IMR-90 (cell line): ENCODE measurements at places on chromosomes 5 and 9. TPM values are rescaled to one million over a fixed set of nuclear protein-coding genes. Genes with fewer than 3 reads are reported as not detected.

The TRIM14 gene
- 3.0 and 3.1 TPM in 2 replicates for total RNA-seq

The INSL4 gene
- not detected in 2 replicates for total RNA-seq

The WDR38 gene
- not detected in 2 replicates for total RNA-seq

The HAVCR1 gene
- not detected in 2 replicates for total RNA-seq

The CXCL14 gene
- total RNA-seq, result under 0.01 TPM in 1 of 2 replicates, not detected in the other

The IL9 gene
- not detected in 2 replicates for total RNA-seq

The MYOZ3 gene
- total RNA-seq, result under 0.01 TPM in 2 replicates

The ANXA1 gene
- 583 and 637 TPM in 2 replicates for total RNA-seq

The HAVCR2 gene
- under 0.01 TPM in 2 replicates for total RNA-seq

The GFM2 gene
- 45.7 and 61.4 TPM in 2 replicates for total RNA-seq

The TMEM203 gene
- 18.8 and 20.8 TPM in 2 replicates for total RNA-seq

The SLC34A3 gene
- total RNA-seq, result not detected in 2 replicates

The AQP3 gene
- total RNA-seq, result 3.3 and 3.8 TPM in 2 replicates

DNA sequence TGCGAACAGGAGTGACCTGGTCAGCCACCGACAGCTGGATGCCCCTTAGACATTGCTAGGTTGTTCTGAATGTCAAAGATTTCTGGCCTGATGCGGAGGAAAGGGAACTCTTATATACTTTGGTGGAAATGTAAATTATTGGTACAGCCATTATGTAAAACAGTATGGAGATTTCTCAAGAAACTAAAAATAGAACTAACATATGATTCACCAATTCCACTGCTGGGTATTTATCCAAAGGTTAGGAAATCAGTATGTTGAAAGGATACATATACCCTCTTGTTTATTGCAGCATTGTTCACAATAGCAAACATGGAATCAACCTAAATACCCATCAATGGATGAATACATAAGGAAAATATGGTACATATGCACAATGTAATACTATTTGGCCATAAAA is 31.8 kb downstream of the DMRT3 start:
- peak; percentile 5 for DNase-seq

GRCh38 chr5:16291474-16291873 is 111.9 kb upstream of the MARCHF11 start:
- no peak for DNase-seq

GRCh38 chr5:95858023-95858461 is 35.5 kb upstream of the GLRX start:
- DNase-seq, result peak; percentile 93

- no peak for DNase-seq
Measured at GRCh38 chr5:60141119-60141518, 247.6 kb upstream of the PDE4D start.

GRCh38 chr5:138676556-138677193 is 76.5 kb upstream of the CTNNA1 start:
- DNase-seq, result no peak

GRCh38 chr9:121322037-121322736 is 47.9 kb downstream of the STOM start:
- DNase-seq, result peak; percentile 98

DNA sequence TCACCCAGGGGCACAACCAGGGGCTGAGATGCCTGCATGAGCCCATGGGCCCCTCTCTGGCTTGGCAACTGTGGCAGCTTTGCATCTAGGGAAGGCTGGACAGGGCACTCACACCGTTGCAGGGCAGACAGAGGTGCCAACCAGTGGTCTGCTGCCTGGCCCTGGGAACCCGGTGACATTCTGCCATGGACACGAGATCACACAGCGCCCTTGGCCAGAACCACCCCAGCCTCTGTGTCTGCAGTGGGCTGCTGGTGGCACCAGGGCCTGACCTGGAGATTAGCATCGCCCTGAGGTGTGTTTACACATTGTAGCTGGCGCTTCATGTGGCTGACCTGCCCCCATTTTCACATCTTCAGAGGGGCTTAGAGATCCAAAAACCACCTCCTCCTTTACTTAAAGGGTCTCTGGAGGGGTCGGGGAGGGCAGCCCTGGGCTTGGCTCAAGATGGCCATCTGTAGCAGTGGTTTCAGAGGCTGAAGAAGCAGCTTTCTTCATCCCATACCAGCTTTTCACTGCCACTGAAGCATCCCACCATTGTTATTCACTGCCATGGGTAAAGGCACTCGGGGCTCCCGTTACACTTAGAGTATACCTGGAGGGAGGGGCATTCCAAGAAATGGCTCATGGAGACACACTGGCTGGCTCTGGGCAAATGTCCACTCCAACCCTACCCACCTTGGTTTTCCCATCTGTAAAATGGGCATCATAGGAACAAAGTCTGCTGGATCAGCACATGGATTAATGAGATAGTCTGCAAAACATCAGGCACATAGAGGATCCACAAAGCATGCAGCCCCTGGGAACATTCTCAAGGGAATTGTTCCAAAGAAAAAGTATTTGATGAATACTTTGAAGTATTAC is 11.4 kb downstream of the DCANP1 start:
- DNase-seq, result no peak

GRCh38 chr9:119868694-119869093 is 499.5 kb upstream of the BRINP1 start:
- DNase-seq, result no peak

- DNase-seq, result no peak
Measured at GRCh38 chr5:74126294-74126693, 500.3 kb downstream of the ARHGEF28 start.

GRCh38 chr9:93122721-93123221 is 11.3 kb downstream of the NINJ1 start:
- no peak for DNase-seq

DNA sequence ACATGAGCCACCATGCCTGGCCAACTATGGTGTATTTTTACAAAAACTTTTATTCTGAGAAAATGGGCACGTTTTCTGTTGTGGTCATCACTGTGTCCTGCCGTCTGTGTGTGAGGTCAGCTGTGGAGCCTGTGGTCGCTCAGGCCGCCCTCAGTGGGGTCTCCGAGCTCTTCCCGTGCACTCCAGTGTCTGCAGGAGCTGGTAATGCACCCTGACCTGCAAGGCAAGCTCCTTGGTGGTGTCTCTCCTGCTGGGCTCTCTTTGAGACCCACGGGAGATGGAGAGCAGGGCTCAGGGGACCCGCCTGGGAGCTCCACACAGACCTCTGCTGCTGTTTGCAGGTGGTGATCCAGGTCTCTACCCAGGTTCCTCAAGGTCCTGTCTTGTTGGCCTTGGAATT is 9.6 kb upstream of the AHRR start:
- DNase-seq, result no peak

DNA sequence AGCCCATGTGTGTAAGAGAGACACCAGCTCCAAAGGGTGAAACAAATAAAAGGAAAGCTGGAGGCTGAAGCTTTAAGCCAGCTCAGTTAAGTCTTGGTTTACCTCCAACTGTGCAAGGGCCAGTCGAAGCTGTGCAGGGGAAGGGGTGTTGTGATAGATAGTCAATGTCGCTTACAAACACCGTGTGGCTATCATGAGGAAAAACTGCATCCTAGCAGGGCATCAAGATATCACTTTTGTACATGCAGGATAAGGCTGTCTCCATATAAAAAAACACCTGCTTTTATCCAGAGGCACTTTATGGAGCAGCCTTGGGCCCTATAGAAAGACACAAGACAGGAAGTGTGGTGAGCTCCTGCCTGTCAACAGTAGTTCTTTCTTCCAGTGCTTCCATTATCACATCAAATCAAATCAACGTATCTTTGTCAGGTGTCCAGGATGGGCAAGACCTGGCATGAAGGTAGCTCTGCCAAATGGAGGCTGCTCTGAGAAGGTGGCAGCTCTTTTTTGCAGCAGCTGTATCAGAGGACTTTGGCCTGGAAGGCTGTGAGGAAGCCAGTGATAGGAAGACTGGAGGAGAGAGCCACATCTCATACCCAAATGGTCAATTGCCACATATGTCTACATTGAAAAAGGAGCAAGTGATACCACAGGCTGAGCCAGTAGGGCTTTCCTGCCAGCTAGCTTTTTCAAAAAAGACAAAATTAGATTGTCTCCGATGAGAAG is 29.3 kb upstream of the SELENOP start:
- DNase-seq, result no peak

DNA sequence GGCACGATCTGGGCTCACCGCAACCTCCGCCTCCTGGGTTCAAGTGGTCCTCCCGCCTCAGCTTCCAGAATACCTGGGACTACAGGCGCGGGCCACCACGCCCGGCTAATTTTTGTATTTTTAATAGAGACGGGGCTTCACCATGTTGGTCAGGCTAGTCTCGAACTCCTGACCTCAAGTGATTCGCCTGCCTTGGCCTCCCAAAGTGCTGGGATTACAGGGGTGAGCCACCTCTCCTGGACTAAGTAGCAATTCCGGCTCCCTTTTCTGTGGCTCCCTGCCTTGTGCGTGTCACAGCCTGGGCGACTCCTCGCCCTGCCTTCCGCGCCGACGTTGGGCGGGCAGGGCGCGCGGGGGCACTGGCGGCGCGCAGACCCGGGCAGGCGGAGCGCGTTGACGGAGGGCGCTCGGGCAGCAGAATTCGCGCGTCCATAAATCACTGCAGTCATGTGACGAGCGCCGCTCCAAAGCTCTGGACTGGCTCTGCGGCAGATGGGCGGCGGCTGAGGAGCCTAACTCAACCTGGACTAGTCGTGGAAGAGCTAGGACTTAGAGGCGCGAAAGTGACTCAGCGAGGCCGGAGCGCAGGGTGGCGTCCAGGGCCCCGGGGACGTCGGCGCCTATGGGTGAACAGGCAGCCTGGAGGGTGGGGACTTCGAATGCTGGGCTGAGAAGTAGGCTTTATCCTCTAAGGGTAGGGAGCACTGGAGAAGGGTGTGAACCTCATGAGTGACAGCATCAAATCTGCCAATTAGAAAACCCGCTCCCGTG is 1.4 kb upstream of the CIZ1 start:
- peak; percentile 60 for DNase-seq

- no peak for DNase-seq
Measured at GRCh38 chr5:142811866-142812557, 41.8 kb downstream of the ARHGAP26 start.

DNA sequence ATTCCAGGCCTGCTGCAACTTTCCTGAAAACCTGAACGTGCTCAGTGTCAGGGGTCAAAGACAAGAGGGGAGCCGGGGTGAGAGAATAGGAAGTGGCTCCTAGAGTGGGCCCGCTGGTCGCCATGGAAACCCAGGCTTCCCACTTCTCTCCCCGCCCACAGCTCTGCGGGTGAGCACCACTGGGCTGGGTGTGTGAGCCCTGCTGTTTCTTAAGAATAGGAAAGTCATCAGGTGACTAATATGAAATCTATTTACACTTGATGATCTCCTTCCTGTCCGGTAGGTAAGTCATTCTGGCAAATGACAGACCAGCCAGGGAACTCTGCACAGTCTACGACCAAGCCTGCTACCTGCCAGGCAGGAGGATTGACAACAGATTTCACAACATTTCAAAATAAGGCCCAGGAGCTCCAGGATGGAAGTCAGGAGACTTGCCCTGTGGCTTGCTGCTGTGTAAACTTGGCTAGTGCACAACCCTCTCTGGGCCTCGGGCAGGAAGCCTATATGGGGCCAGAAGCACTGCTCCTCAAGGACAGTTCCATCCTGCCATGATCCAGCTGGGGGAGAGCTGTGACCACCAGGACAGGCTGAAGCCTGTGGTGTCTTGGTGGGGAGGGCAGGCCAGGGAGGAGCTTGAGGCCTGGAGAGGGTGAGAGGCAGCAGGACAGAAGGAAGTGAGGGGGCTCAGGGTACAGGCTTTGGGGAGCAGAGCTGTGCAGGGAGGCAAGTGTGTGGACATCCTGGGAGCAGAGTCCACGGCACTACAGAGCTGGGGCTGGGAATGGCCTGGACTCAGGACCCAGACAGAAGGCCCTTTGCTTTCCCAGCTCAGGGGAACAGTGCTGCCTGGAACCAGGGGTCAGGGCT is 60.6 kb downstream of the SHB start:
- peak; percentile 93 for DNase-seq

- DNase-seq, result no peak
Measured at GRCh38 chr5:114969482-114969881, 200.2 kb downstream of the TRIM36 start.
